Globus pallidus (tissue), 1 donor: ENCODE measurements at places on chromosomes 6 and 20.
A peak's percentile ranks its signal among the peaks of the same experiment; 100 is the strongest.

GRCh38 chr6:37182736-37183590 lies 13.0 kb downstream of the PIM1 start:
- DNase-seq = peak; percentile 57

GRCh38 chr20:64083804-64084684 lies at the start of gene LKAAEAR1:
Gene LKAAEAR1 (minus strand): TSS chr20:64084398. CDS start chr20:64084219, 179 bp downstream.
- DNase-seq = no peak

DNA sequence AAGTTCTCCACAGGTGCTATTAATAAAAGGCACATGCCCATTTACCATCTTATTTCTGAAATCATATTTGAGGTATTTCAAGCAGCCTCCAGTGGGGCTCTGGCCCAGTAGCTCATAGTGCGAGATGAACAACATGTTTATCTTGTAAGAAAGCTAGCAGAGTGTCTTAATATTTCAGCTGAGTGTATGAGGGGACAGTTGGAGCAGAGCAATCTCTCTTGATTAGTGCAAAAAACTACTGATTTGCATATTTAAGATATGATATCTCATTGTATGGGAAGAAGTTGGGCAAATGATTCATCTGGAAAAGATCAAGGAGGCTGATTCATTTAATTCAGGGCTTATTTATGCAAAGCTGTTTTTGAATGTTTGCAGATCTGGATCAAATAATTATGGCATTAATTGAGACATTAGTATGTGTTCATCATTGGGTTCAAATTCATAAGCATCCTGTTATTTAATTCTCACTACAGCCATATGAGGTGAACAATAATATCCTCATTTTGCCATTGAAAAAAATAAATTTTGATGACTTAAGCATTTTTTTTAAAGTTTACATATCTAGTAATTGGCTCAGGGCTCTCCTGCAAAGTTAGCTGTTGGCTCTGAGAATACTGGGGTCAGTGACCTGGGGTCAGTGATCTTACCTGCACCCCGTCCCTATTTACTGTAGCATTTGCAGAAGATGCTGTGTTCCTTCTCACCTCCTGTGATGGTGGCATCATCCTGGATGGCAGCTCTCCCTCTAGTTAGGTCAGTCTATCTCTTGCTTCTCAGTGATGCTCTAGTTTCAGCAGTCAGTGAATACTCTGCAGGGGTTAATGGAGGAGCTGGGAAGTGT lies 24.1 kb upstream of the GCLC start:
- DNase-seq = no peak

- DNase-seq = no peak
Measured at GRCh38 chr20:23569570-23569969, 1.3 kb upstream of the CST9L start.

- no peak for DNase-seq
Measured at GRCh38 chr6:112017169-112017568, 36.7 kb upstream of the CCN6 start.

GRCh38 chr6:134585517-134585873 lies 267.6 kb upstream of the SGK1 start:
- no peak for DNase-seq

- DNase-seq = no peak
Measured at GRCh38 chr20:4181956-4182945, 166.9 kb upstream of the RNF24 start.

GRCh38 chr20:45861221-45862075 lies 4.0 kb downstream of the ZSWIM3 start:
- no peak for DNase-seq

GRCh38 chr6:168877821-168878282 lies 375.8 kb downstream of the THBS2 start:
- peak; percentile 38 for DNase-seq

DNA sequence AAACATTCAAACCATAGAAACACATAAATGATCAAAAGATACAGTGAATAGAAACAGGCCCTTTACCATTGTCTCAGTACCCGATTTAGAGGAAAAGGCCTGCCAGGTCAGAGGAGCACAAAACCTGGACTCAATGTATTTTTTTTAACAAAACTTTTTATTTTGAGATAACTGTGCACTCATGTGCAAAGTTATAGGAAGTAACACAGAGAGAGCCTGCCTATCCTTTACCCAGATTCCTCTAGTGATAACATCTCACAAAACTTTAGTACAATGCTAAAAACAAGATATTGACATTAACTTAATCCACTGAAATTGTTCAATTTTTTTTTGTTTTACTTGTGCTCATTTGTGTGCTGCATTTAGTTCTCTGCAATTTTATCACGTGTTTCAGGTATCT lies 36.8 kb upstream of the SAMD3 start:
- DNase-seq = no peak

- DNase-seq = no peak
Measured at GRCh38 chr20:63172726-63173125, 43.2 kb downstream of the YTHDF1 start.

GRCh38 chr6:89729818-89730217 lies 89.8 kb downstream of the MDN1 start:
- no peak for DNase-seq

GRCh38 chr6:41966214-41966920 lies 24.8 kb upstream of the CCND3 start:
- DNase-seq = no peak

DNA sequence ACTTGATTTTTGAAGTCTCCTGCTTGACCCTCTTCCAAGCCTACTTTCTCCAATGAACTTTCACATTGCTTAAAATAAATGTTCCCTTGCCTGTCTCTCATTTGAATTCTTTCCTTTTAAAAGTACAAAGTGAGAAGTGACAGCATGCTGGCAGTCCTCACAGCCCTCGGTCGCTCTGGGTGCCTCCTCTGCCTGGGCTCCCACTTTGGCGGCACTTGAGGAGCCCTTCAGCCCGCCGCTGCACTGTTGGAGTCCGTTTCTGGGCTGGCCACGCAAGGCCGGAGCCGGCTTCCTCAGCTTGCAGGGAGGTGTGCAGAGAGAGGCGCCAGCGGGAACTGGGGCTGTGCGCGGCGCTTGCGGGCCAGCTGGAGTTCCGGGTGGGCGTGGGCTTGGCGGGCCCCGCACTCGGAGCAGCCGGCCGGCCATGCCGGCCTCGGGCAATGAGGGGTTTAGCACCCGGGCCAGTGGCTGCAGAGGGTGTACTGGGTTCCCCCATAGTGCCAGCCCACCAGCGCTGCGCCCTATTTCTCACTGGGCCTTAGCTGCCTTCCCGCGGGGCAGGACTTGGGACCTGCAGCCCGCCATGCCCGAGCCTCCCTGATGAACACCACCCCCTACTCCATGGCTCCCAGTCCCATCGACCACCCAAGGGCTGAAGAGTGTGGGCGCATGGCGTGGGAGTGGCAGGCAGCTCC lies 31.9 kb downstream of the SERPINB6 start:
- DNase-seq = no peak

DNA sequence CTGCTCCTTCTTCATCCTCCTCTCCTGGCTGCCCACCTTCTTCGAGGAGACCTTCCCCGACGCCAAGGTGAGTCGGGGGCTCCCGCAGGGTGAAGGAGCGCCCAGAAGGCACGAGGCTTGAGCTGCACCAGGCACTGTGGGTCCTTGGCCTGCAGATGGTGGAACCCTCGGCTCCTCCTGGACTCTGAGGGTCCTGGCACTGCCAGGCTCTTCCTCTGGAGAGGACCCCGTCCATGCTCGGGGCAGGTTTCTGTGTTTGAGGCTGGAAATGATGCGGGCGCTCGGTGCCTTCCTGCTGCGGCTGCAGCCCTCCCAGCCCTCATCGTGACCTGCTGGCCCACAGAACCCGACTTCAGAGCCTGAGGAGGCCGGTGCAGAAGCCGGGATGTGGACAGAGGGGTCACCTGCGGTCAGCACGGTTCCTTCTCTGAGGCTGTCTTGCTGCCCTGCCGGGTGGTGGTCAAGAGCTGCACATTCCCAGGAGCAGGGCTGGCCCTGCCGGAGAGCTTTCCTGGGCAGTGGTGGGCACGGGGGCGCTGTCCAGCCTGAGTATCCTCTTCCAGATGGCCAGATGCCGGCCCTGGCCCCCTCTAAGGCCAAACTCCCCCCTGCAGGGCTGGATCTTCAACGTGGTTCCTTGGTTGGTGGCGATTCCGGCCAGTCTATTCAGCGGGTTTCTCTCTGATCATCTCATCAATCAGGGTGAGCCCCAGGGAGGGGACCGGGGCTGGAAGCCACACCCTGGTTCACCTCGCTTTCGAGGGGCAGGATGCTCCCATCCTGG lies 11.3 kb downstream of the SLC17A9 start:
- DNase-seq = no peak

DNA sequence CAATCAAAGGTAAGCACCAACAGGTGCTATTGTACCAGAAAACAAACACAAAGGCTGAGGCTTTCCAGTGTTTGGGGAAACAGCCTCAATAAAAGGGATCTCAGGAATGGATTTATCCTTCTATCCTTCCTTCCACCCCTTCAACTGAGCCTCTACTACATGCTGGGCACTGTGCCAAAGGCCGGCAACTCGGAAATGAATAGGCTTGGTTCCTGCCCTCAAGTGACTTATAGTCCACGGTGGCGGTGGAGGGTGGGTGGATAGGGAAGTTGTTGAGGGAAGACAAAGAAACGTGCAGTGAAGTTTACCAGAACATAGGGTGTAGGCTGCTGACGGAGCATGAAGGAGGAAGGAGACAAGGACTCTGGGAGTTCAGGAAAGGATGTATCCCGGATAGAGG lies 73.4 kb upstream of the TAB2 start:
- DNase-seq = no peak

DNA sequence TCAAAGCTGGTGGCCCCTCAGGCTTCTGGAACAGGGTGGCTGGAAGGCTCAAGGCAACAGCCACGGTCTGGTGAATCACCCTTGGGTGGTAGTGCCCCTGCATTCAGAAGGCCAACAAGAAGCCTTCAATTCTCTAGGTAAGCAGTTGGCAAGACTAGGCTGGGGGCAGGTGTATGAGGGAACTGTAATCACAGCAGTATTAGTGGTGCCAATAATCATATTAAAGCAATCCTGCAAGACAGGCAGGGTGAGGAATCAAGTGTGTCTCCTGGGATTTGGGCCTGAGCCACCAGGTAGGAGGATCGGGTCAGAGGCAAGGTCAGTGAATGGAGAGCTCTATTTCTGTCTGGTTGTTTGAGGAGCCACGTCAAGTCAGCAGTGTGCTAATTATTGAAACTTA lies 24.9 kb upstream of the SCUBE3 start:
- DNase-seq = no peak

DNA sequence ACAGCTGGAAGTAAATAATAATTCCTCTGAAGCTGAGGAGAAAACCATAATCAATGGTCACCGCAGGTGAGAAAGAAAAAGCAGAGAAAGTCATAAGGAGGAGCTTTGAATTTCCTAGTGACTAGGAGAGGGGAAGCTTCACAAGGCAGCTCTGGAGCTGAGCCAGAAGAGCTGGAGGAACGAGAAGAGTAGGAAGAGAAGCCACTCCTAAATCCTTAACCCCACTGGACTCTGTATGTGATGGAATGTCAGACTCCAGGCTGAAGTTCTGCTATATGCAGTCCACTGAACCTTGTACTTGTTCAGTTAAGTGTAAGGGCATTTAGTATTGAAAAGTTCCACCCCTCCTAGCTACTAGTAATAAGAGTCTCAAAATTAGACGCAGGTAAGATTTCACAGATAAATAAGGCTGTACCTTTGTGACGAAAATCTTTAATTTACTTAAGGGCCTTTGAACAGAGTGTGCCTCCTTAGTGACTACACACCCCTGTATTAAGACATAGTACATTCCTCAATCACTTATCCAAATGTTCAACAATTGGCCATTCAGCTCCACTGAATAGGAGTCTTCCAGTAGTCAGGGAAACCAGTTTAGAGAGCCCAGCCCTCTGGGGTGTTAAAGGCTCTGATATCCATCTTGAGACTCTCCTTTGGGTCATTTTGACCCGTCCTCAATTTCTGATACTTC lies 71.4 kb upstream of the UFL1 start:
- peak; percentile 24 for DNase-seq

GRCh38 chr6:431986-432385 lies 40.4 kb downstream of the IRF4 start:
- DNase-seq = no peak

DNA sequence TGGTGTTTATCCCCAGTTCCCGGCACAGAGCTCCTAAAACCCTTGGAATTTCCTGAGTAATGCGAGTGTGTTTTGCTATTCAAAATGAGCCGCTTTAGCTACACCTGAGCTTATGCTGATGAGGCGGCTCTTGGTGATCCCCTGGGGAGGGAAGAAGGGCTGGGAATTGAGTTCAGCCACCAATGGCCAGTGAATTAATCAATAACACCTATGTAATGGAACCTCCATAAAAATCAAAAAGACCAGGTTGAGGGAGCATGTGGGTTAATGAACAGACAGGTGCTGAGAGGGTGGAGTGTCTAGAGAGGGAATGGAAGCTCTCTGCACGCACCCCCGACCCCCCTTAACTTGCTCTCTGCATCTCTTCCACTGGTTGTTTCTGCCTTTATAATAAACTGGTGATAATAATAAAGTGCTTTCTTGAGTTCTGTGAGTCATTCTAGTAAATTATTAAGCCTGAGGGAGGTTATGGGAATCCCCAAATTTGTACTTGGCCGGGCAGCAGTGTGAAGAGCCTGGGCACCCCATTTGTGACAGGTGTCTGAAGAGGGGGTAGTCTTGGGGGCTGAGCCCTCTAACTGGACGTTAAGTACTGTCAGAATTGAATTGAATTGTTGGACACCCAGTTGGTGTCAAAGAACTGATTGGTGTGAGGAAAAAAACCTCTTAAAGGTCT lies 24.6 kb upstream of the SERPINB1 start:
- no peak for DNase-seq

DNA sequence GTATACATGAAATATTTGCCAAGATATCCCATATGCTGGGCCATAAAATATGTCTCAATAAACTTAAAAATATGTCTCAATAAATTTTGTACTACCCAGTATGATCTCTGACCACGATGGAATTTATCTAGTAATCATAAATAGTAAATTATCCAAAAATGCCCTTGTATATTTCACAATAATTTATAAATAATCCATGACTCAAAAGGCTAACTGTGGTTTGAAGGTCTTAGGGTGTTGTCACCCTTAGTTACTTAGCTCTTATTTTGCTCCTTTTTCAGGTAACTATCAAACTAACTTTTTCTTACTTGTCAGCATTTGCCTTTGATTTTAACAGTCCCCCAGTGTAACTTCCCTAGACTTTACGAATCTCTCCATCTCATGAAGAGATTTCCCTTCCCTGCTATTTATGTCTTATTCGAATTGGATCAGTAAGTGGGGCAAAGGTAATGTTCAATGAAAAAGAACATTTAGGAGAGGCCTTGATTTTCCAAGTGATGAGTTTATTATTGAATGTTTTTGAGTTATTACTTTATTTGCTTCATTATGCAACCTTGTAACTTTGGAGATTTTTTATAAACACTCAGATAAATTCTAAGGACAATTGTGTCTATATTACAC lies 109.0 kb upstream of the THBS2 start:
- DNase-seq = no peak
